ENCODE measurements at places on chromosomes 16 and 17.

- DNase-seq = no peak
These were observed 45.2 kb downstream of the SIAH1 start for GRCh38 chr16:48340054-48340453.

DNA sequence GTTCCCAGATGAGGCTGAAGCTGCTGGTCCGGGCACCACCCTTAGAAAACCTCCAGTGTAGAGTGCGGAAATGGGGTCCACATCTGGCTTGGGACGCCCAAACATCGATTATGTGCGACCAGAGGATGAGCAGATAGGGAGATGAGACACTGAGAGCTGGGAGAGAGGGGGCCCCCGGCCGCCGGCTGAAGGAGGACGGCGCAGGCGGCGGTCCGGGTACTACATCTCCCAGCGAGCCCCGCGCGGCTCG is 182 bp upstream of the SPECC1 start:
- DNase-seq = peak; percentile 66

DNA sequence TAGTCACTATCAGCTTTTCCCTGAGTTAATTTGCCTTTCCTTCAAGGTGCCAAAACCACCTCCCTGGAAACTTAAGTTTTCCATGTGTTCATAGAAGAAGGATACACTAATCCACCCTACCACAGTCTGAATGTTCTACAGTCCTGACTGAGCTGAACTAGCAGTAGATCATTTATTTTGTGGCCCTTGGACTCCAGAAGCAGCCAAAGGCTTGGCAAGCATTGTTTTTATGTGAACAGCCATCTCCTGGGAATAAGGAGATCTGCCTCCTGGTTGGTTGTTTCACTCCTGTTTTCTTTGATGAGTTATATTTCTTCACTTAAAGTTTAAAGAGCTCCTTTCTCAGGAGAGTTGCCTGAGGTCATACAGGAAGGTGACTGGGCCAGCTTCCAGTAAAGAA is 634.6 kb upstream of the SOX9 start:
- no peak for DNase-seq

GRCh38 chr16:56262148-56262547 is 70.9 kb downstream of the GNAO1 start:
- no peak for DNase-seq

DNA sequence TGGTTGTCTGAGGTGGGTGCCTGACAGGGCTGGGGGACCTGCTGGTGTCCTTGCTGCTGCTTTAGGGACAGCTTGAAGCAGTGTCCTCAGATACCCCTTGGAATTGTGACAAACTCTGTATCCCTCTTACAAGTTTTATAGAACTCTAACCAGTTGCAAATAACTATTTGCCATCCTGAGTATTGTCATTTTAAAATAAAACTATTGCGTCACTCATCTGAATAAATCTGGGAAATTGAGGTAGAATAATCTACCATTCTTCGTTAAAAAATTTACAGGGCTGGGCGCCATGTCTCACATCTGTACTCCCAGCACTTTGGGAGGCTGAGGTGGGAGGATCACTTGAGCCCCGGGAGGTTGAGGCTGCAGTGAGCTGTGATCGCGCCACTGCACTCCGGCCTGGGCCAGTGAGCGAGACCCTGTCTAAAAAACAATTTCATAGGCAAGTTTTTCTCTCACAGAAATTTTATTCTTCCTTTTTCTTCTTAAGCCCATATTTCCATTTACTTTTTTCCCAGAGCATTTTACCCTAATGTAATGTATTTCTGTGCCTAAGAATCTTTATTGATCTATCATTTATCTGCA is 14.2 kb downstream of the ZNF750 start:
- DNase-seq = no peak

GRCh38 chr17:29622337-29623282 is at the start of gene CORO6:
CORO6 (minus strand) TSS chr17:29622912; CDS start chr17:29621421, 1,491 bp downstream.
- DNase-seq = peak; percentile 51

GRCh38 chr17:13561606-13562270 is 40.0 kb downstream of the HS3ST3A1 start:
- peak; percentile 87 for DNase-seq

GRCh38 chr16:24737916-24738594 is 8.6 kb downstream of the TNRC6A start:
- no peak for DNase-seq

GRCh38 chr17:4815043-4815675 is 8.2 kb downstream of the PLD2 start:
- no peak for DNase-seq

DNA sequence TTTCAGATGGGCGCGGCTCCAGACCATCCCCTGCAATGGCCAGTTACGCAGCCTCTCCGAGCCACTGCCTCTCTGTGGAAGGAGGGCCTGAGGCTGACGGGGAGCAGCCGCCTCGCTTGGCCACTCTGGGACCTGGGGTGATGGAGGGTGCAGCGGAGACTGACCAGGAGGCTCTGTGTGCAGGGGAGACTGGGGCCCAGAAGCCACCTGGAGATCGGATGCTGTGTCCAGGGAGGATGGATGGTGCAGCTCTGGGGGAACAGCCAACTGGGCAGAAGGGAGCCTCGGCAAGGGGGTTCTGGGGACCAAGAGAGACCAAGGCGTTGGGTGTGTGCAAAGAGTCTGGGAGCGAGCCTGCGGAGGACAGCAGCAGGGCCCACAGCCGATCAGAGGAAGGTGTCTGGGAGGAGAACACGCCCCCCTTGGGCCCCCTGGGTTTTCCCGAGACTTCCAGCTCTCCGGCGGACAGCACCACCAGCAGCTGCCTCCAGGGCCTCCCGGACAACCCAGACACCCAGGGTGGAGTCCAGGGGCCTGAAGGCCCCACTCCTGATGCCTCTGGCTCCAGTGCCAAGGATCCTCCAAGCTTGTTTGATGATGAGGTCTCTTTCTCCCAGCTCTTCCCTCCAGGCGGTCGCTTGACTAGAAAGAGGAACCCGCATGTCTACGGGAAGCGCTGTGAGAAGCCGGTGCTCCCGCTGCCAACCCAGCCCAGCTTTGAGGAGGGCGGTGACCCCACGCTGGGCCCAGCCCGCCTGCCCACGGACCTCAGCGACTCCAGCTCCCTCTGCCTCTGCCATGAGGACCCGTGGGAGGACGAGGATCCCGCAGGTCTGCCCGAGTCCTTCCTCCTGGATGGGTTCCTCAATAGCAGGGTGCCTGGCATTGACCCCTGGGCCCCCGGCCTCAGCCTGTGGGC is 17.4 kb upstream of the ZFPM1 start:
- DNase-seq = no peak

GRCh38 chr16:9053006-9053601 is 38.3 kb upstream of the HAPSTR1 start:
- DNase-seq = no peak

- no peak for DNase-seq
These were observed 1.5 kb downstream of the TEX2 start for GRCh38 chr17:64261417-64262145.

GRCh38 chr16:83619381-83620150 is 188.2 kb upstream of the HSBP1 start:
- DNase-seq = no peak

- no peak for DNase-seq
These were observed 50.7 kb upstream of the ARHGAP44 start for GRCh38 chr17:12738624-12739023.

DNA sequence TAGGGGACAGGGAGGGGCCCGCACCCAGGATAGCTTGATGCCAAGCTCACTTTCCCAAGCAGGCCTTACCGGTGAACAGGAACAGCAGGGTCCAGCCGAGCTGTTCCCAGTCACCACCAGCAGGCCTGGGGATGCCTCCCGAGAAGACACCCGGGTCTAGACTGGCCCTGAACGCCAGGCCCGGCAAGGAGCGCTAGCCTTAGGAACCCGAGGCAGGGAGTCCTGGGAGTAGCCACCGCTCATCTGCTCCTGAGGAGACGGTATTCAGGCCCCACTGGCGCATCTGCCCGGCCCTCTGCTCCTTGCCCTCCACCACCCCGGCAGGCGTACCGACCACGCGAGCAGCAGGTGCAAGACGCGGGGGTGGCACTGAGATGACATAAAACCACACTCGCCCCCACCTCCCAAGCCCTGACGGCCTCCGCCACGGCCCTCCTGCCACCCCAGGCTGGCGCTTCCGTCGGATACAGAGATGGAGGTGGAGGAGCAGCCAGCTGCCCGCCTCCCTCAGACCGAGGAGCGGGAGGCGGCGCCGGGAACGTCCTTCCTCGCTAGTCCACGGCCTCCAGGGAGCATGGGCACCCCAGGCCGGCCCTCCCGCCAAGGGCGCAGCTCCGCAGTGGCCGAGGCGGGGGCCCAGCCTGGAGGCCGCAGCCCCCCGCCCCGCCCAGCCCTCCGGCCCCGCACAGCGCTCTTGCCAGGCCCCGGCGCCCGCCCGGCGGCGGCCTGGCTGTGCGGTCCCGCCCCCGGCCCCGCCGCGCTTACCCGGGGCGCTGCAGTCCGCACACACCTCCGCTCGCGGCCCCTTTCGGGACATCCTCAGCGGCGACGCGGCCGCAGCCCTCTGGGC is 661 bp downstream of the GIT1 start:
- no peak for DNase-seq

DNA sequence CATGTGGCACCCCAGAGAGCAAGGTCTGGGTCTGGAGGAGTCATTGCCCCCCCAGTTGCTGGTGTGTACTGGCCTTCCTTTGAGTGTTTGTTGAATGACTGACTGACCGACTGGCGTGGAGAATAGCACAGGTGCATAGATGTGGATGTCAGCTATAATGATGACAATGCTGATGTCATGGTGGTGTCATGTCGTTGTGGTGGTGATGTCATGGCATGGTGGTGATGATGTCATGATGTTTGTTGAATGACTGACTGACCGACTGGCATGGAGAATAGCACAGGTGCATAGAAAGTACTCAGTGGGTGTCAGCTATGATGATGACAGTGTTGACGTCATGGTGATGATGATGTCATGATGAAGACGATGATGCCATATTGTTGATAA is 22.1 kb downstream of the TMEM114 start:
- DNase-seq = no peak

DNA sequence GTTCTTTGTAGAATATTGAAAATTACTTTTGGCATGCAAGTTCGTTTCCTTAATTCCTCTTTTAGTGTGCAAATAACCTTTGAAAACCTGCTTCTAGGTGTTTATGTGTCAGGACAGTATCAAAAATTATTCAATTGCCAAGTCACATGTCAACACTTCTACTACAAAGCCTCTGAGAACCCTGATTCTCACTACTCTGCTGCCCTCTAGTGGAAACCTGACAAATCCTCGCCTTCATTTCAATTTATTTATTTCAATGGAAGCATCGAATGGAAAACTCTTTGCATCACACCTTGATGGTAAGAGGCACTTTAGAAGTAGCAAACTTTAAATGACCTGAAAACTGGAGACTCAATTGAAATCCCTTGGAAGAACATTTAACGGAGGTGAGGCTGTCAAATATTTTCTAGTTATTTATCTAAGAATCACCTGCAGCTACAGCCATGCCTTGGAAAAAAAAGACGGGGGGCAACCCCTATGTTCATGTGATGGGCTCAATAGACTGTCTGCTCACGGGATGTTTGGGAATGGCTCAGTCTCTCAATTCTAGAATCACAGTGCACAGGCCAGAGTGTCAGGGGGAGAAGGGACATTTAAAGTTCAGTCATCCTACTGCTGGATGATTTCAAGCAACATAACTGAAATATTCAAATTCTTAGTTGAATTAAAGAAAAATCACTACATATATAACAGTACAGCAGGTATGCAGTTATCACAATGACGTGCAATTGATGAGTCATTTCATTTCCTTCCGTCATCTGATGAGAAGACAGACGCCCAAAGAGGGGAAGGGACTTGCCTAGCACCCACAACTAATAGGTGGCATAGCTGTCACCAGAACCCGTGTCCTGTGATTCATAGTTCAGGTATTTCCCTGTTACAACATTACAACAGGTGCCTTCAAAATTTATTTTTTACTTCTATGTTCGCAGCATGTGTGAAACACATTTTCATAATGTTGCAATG is 563.9 kb downstream of the TOX3 start:
- peak; percentile 51 for DNase-seq

DNA sequence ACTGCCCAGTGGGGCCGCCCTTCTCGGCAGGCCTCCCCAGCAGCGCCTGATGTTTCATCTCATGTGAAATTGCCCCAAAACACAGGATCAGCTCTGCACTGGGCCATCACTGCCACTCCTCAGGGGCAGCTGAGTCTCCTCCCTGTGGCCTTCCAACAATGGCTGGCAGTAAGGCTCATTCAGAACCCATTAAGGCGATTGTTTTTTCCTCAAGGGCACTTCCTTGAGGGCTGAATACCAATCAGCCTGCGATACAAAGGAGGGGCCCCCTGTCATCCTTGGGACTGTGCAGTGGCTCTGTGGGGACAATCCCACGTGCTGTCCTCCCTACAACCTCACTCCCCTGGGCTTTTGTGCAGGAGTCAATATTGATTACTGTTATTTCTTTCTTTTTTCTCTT is 47.5 kb downstream of the XYLT1 start:
- DNase-seq = no peak

- no peak for DNase-seq
These were observed 248.6 kb downstream of the FTO start for GRCh38 chr16:53952215-53953208.

DNA sequence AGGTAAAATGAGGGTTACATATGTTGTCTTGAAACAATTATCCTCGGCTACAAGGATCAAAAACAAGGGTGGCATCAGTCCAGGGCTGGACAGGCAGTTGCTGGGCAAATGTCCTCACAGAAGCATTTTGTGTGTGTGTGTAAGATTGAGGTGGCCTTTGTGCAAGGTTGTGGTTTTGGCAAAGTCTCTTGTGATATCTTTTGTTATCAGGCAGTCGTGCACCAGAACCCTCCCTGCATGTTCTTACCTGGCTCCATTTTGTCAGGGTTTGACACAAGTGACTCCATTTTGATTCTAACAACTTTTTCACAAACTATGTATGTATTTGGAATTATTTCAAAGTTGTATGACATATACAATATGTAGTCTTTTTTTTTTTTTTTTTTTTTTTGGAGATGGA is 20.0 kb downstream of the CHAD start:
- no peak for DNase-seq

DNA sequence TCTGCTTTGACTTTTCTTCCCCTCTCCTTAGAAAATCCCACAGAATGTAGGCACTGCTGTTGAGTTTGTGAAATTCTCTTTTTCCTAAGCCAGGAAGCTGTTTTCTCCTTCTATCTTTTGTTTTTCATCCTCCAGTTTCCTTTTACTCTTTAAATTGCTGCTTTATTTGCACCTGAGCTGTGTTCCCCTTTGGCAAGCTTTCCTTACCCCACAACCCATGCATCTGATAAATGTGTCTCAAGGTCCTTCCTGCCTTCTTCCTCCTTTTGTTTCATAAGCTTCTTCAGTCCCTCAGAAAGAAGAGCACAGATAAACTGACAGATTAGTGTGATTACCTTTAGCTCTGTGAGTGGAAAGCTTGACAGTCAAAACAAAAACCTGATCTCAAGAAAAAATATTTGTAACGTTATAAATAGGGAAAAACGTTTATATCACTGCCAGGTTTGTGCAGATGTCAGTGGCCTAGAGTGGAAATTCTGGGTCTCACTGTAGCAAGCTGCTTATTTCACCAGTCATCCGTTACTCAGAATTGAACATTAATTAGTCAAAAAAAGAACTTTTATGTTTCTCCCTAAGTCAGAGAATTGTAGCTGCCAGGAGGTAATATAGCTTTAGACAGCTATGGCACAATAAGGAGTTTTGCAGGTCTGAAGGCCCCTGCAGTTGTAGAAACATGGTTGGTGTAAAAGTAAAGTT is 23.6 kb downstream of the GSDMB start:
- no peak for DNase-seq

Measured in muscle of arm (tissue), 14 donors.